Large intestine (tissue), 12 donors: ENCODE measurements at places on chromosomes 4 and X.

DNA sequence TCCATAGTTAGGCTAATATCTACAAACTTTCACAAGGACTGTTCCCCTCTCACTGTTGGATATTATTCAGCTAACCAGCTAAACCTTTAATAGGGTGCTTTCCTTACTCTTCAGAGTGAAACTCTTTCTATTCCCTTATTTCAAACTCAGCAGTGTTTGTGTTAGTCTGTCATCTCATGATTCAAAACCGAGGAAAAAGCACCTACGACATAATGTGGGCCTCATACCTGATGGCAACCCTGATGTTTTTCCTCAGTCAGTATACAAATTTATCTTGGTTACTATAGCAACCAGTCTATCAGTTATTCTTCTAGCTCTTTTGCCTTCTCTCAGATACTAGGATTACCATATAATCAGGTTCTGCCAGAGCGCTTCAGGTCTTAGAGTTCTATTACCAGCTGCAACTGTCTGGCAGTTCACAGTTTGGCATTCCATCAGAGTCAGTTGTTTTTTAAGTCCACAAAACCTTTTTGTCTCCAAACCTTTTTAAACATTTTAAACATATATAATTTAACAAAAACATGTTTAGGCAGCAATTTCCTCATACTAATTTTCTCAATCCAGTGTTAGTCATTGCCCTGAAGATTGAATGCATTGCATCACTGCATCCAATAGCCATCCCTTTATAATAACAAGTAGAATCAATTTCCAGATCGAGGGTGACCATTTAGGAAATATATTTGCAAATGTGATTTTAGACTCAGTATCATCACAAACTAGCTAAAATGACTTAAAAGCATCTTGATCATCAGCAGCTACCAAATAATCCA, 7.4 kb downstream of the WDR44 start:
- DNase-seq: no peak

DNA sequence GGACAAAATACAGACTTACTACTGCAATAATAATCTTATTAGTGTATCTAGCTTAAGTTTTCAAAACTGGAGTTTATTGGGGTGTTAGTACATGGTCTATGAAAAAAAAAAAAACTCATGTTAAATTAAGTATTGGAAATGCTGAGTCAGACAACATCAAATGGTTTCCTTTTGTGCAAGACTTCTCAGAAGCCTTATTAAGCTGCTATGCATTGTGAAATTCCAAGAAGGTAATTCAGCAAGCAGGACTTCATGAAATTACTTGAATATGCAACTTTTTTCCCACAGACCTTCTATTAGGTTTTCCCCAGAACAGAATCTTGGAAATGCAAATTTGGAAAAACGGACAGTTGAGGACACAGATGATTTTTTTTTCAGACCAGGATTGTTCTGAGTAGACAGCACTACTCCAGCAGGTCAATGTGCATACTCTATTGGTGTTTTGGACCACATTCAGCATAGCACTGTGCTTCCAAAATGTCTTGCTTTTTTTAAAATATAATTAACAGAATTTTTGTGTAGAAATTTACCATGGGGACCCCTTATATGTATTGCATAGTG, 568.8 kb upstream of the TENM3 start:
- DNase-seq: no peak

DNA sequence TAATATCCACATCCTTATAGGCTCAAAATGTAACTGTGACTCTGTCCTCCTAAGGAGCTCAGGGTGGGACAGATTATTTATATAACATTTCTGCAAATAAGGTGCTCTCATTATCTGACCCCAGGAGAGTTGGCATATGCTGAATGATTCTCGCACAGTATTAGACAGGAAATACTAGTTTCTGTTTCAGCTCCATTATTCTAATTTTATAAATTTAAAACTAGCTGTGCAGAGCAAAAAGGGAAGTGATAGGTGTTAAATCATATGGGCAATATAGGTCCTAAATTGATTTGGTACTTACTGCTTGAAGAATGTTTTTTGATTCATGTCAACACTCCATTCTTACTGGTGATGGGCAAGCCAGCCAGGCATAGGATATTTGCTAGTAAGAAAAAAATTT, 141.5 kb downstream of the GLRA2 start:
- no peak for DNase-seq

DNA sequence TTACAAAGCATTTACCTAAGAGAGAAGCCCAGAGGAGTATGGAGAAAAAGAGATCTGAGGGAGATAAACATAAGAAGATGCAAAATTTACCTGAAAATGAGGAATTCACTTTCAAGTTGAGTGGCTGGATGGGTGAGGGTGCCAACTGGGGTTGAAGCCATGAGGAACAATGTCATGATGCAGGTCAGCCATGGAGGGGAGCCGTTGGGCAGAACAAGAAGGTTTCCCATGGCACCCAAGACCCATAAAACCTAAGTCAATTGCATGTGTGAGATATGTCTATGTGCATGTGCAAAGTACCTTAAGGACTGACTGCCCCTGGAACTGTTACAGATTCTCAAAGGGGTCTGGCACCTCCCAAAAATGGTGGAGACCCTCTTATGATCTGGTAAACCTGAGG, 46.6 kb upstream of the PRRG1 start:
- peak; percentile 7 for DNase-seq

- no peak for DNase-seq
Observed at GRCh38 chr4:20297783-20298182, 46.1 kb downstream of the SLIT2 start.

GRCh38 chr4:181127171-181127570, 1116.0 kb upstream of the TENM3 start:
- DNase-seq: no peak

DNA sequence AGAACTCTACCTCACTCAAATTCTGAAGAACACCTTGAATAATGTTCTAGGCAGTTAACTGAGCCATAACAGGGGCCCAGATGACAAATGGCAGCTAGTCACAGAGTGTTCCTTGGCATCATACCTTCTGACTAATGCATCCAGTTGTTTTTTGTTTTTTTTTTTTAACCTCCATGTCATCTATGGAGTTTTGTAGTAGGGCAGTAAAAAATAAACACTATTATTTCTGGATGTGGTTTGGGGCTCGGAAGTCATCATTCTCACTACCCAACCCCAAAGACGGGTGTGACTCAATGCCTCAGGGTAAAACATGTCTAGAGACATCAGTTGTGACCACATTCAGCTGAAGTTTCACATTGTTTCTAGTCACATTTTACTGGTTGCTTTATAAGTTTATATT, 31.2 kb upstream of the MCF2 start:
- no peak for DNase-seq

DNA sequence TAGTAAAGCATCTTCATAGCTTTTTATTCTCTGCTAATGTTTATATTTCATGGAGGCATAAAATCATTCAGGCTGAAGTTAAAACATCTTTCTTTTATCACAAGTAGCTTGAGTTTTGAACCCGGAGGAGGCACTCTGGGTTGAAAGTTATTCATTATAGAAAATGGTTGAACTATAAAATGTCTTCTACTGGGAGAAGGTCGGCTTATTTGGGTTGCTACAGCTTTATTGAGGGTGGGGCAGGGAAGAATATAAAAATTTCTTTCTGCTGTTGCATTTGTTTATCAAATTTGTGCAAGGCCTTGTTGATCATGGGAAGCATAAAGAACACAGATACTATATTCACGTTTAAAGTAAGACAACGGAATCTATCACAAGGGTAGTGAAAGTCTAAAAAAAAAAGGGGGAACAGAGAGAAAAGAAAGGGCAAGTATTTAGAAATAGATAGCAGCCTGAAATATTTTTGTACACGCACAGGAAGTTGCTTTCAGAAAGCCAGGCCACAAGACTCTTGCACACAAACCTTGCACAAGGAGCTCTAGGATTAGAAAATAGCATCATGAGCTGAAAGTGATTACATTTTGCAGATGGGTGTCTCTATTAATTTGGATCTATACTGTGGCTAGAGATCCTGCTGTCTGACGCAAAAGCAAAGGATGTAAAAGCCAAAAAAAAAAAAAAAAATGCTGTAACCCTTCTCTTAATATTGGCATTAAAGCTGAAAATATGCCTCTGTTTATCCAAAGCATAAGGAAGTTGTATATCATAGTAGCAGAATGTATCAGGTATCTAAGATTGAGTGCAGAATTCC, 37.2 kb upstream of the FAM9C start:
- DNase-seq: no peak

- no peak for DNase-seq
Observed at GRCh38 chr4:28682847-28683246, 1822.2 kb downstream of the STIM2 start.

DNA sequence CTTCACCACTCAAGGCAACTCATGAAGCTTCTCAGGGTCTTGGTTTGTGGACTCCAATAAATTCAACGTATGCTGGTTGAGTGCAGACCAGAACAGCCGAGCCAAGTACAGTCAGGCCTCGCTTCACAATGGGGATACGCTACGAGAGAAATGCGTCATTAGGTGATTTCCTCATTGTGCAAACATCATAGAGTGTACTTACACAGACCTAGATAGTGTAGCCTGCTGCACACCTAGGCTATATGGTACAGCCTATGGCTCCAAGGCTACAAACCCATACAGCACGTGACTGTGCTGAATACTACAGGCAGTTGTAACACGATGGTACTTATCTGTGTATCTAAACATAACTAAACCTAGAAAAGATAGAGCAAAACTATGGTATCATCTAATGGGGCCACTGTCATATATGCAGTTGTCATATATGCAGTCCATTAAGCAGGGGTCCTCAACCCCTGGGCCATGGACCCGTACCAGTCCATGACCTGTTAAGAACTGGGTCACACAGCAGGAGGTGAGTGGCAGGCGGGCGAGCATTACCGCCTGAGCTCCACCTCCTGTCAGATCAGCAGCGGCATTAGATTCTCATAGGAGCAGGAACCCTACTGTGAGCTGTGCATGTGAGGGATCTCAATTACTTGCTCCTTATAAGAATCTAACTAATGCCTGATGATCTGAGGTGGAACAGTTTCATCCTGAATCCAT, 31.5 kb downstream of the RTL5 start:
- no peak for DNase-seq

DNA sequence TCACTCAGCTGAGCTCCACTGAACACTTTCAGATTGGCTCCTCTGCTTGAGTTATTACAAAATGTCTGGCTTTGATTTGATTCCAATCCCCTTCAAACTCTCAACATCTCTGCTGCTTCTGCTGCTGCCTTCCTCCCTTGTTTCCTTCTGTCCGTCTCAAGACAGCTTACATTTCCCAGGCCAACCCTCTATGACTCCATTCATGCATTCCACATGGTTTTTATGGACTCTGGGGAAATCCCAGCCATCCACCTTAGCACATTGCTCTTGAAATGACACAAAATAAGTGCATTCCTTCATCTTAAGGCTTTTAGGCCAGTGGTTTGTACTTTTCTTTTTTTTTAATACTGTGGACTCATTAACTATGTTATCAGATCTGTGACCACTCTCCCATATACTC, 68.5 kb upstream of the TMEM164 start:
- no peak for DNase-seq

DNA sequence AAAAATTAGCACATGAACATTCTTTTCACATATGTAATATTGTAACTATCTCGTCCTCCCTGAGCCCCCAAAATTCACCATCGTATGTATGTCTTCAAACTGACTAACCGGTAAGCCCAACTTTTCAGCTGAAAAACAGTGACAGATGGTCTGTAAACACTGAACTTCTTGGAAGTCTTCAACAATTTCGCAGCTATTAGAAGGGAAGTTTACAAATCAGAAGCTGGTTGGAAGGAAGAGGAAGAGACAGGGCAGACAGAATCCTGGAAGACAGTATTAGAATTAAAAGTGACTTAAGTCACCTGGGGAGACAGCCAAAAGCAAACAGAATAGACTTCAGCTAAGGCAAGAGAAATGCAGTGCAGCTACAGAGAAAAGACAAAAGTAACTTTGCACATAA, 858.4 kb downstream of the ADGRL3 start:
- DNase-seq: peak; percentile 1

GRCh38 chrX:9885150-9885549, 82.0 kb upstream of the CLDN34 start:
- DNase-seq: peak; percentile 41

DNA sequence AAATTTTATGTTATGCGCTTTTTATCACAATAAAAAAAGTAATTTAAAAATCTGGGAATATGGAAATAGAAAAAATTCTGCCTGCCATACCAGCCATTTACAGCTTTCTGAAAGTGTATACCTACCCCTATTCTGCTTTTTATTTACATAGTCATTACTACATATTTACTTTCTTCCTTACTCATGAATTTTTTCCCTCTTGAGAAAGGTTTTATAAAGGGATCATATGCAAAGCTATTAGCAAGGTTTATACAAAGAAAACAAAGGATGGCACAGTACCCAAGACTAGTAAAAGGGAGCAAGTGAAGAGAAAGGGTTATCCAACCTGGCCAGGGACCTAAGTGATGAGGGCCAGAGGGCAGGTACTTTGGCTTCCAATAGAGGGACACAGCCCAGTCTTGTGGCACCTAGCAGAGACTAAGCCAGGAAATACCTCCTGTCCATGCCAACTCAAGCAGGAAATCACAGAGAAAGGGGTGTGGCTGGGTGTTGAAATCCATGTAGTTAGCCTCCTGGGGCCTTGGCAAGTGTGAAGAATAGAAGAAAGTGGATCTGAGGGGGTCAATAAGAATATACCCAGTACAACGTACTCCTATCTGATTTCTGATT, 207.3 kb upstream of the VEGFC start:
- DNase-seq: no peak

- no peak for DNase-seq
Observed at GRCh38 chr4:122205687-122206086, 53.6 kb downstream of the BLTP1 start.

DNA sequence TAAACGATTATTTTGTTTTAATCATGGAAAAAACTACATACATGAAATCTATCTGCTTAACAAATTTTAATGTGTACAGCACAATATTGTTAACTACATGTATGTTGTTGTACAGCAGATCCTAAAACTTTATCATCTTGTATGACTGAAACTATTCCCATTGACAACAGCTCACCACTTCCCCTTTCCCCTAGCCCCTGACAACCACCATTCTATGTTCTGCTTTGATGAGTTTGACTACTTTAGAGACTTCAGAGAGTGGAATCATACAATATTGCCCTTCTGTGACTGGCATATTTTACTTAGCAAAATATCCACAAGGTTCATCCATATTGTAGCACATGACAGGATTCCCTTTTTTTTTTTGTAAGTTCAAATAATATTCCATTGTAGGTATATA, 185.9 kb downstream of the CFAP299 start:
- DNase-seq: no peak

- DNase-seq: no peak
Observed at GRCh38 chr4:119240128-119240527, 27.6 kb downstream of the USP53 start.
